LoVo (cell line): ENCODE measurements at places on chromosomes 5 and 9.
A peak's percentile ranks its signal among the peaks of the same experiment; 100 is the strongest.

DNA sequence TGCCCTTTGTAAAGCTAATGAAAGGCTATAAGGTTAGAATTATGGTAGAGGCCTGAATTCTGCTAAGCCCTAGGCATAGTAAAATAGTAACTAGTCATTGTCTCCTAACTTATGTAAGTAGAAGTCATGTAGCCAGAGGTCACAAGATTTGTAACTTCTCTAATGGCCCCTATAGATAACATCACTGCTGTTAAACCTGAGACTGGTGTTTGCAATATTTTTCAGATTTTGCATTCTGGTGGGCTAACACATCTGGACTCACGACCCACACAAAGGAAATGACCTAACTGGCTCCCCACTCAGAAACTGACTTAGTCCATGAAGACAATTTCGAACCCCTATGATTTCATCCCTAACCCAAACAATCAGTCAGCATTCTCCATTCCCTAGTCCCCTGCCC lies 37.2 kb upstream of the TTC39B start:
- DNase-seq: no peak

DNA sequence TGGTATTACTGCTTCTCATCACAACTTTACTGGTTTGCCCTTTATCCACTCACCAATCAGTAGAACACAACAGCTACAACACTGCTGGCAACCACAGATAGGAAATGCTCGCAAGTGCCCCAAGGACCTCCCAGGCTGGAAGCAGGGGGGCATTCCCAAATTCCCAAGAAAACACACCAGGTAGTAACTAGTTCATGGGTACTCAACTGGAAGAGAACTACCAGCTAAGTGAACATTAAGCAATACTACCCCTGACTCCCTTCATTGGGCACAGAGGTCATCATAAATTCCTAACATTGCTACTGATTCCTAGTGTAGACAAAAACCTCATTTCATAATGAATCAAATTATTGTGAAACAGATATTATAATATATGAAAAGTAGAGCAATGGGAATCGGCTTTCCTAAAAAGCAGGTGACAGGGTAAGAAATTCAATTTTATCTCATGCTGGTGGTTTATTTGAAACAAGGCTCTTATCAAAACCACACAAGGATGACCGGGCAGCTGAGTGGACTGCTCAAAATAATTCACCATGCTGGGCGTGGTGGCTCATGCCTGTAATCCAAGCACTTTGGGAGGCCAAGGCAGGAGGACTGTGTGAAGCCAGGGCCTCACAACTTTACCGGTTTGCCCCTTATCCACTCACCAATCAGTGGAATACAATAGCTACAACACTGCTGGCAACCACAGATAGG lies 81.6 kb downstream of the TLE1 start:
- DNase-seq: no peak

DNA sequence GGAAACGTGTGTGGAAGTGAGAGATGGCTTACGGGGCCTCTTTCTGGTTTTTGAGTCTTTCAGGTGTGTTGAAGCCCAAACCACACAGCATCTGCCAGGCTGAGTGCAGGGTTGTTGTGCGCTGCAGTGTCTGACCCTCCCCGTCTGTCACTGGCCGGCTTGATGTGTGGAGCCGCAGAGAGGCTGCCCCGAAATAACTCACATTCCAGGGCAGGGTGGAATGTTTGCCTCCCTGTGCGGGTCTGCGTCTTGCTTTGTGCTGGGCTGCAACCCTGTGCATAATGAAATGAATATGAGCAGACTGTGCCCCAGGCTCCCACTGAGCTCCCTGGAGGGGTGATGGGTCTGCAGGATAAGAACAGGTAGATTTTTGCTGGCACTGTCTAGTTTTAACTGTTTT lies 9.9 kb upstream of the PLEKHG4B start:
- peak; percentile 50 for DNase-seq

- DNase-seq: no peak
Observed at GRCh38 chr9:120394058-120394669, 185.8 kb downstream of the CDK5RAP2 start.

DNA sequence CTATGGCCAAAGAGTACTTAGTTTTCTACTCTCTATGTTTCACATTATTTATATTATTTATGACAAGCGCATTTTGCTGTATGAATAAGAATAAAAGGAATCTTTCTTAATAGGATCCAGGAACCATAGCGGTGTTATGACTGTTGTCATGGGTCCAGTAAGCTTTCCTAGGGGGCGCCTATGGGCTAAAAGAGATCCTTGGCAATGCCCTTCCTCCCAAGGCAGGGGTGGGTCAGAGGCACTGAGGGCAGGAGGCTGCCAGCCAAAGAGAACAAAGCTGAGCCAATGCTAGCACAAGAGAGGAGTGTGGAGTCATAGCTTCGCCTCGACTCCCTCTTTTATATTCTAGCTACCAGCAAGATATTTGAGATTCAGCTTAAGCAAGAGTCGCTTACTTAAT lies 98.4 kb upstream of the GNAQ start:
- no peak for DNase-seq

DNA sequence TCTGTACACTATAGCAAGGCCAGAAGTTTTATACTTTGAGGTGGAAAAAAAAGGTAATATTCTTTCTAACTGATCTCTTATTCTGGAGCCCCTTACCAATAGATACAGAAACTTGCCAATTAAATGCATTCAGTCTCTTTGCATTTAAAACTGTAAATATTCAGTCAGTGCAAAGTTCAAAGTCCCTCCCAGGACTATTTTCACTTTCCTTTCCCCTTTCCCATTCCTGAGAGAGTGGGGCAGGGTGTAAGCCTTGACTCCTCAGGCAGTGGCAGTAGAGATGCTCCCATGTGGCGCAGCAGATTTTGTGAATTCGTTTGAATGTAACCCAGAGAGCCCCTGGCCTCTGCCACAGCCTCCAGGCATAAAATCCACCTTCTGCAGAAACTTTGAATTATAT lies 29.9 kb downstream of the CETN3 start:
- DNase-seq: no peak

DNA sequence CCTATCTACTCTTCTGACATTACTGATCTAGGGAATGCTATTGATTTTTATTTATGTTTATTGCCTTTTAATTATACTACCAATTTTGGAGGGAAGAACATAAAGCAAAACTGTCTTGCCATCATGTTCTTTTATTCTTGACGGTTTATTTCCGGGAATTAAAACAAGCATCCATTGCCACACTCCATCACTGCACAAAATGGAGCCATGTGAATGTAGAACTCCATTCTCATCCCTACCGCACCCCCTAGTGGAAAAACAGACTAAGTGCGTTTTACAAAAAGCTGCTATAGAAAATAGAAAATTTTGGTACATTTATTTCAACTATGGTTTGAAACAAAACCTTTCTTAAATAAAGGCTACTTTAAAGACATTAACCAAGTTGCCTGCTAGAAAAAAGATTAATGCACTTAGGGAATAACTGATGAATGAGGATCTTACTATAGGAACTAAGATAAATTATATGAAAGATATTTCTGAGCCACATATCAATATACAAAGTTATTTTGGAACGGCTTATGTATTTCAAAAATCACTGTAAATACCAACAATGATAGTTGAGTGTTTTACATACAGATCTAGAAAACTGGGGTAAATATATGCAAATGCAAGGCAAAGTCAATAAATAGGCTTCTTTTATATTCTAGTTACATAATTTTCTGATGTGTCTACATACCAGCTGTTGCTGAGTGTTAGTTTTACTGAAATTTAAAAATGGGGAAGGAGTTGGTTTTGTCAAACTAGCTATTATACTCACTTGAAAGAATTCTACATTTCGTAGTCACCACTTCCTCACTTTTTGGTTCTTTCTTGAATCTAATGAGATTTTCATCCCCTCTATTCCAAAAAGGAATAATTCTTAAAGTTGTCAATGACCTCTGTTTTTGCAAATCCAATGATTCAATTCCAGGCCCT lies 26.5 kb downstream of the OXCT1 start:
- peak; percentile 61 for DNase-seq

GRCh38 chr5:9452181-9452580 lies 93.7 kb downstream of the SEMA5A start:
- DNase-seq: no peak

DNA sequence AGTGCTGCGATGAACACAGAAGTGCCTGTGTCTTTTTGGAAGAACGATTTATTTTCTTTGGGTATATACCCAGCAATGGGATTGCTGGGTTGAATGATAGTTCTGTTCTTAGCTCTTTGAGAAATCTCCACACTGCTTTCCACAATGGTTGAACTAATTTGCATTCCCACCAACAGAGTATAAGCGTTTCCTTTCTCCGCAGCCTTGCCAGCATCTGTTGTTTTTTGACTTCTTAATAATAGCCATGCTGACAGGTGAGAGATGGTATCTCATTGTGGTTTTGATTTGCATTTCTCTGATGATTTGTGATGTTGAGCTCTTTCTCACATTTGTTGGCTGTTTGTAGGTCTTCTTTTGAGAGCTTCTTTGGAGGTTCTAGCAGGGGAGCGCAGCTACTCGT lies 134.6 kb downstream of the TENT4A start:
- no peak for DNase-seq

GRCh38 chr5:79157305-79157704 lies 45.7 kb downstream of the BHMT start:
- no peak for DNase-seq

DNA sequence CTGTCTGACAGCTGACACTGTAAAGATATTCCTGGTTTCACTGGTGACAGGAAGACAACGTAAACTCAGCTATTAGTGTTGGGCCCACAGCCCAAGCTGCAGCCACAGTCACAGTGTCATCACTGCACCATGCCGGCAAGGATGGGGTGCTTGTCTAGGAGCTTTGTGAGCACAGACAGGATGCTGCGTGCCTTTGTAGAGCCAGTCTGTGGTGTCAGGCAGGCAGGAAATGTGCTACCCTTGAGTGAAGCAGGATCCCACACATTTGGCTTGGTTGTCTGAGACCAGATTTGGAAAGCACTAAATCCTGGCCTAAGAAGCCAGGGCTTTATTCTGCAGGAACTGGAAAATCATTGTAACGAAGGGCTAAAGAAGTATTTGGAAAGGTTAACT lies 121.6 kb upstream of the ADAMTS16 start:
- no peak for DNase-seq

DNA sequence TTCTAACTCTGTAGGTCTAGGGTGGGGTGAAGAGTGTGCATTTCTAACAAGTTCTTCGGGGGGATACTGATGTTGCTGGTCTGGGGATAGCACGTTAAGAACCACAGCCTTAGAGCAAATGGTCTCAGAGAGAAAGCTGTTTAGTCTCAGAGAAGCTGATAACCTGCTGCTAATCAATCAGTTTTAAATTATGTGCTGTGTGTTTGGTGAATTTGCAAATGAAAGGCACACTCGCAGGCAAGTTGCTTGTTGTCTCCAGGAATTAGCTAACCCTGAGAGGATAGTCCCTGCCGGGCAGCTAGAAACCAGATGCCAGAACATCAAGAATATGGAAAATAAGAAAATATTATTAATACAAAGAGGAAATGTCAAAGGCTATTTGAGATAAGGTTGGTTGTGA lies 79.2 kb downstream of the DMRT2 start:
- DNase-seq: no peak

- DNase-seq: no peak
Observed at GRCh38 chr5:8576178-8576577, 707.2 kb downstream of the MTRR start.

- no peak for DNase-seq
Observed at GRCh38 chr5:83708170-83708569, 12.5 kb downstream of the HAPLN1 start.

GRCh38 chr9:133120501-133121197 lies 391 bp downstream of the RALGDS start:
- no peak for DNase-seq

- DNase-seq: no peak
Observed at GRCh38 chr5:10735569-10736276, 25.3 kb downstream of the DAP start.

DNA sequence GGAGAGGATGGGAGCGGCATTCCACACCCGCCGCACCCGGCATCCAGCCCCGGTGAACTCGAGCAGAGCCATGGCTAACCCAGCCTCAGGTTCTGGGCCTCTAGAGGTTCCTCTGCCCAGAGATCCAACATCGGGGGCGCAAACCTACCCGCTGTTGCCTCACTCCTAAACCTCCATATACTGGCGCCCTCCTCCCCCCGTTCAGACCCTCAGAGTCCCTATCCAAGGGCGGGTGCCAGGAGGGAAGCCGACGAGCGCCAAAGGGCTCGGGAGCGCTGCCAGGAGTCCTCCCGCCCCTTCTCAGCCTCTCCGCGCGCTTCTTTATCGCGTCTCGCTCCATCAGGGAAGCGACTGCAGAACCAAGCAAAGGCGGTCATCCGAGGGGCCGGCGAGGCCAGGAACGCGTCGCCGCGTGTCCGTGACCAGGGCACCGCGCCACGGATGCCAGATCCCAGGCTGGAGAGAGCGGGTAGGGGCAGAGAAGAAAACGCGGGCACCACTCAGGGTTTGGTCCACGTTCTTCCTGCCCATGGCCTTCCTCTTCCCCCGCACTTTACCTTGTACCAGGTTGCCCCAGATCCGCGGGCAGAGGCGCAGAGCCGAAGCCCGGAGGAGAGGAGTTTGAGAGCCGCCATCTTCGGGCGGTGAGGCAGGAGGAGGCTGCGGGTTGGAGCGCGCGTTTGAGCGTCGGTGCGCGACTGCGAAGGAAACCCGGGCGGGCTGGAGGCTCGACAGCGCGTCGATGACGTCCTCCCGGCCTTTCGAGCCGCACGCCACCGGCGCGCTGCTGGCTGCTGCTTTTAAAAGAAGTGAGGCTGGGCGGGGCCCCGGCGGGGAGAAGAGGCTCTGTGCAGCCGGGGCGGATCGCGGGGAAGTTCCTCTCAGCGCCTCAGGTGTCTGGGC lies at the start of gene OXCT1:
TSS of gene OXCT1 (minus strand) at position 702 of the 903 bp plus-strand sequence. CDS start at position 635, 67 bp downstream.
- peak; percentile 92 for DNase-seq

DNA sequence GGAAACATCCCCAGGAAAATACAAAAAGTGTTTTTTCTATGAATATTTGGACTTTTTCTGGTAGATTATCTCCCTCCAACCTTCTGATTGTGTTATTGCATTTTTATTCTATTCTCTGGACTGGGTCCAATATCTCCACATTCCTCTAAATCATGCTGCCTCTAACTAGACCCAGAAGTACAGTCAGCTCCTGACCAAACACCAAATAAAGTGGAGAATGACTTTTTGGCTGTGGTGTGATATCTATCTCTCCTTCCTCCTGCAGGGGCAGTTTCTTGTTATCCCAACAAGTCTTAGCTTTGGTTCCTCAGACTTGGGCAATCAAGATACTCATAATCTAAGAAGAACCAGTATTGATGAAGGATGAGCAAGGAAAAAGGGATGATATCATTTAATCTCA lies 3.2 kb upstream of the RAI14 start:
- no peak for DNase-seq

DNA sequence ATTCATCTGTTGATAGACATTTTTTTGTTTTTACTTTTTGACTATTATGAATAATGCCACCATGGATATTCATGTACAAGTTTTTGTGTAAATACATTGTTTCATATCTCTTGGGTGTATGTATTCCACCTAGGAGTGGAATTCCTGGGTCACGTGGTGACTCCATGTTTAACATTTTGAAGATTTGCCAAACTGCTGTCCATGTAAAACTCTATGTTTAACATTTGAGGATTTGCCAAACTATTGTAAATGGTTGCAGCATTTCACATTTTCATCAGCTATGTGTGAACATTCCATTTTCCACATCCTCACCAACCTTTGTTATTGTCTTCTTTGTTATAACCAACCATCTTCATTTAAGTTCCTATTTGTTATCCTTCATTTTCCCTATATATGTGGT lies 12.2 kb downstream of the TMEFF1 start:
- DNase-seq: no peak
